ENCODE measurements at places on chromosomes 12 and 14.

DNA sequence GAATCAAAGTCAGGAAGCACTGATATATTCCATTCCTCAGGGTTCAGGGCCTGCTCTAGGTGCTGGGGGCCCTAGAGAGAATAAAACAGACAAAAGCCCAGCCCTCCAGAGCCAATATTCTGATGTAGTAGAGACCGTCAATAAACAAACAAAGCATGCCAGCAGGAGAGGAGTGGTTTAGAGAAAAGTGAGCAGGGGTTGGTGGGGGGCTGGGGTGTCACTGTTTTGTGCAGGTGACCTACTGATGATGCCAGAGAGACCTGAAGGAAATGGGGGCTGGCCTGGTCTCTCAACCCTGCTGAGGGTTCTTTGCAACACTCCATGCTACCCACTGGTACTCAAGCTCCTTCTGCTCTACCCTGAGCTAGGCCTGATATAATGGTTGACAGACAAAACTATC is 26.5 kb downstream of the IL26 start:
- no peak for DNase-seq

DNA sequence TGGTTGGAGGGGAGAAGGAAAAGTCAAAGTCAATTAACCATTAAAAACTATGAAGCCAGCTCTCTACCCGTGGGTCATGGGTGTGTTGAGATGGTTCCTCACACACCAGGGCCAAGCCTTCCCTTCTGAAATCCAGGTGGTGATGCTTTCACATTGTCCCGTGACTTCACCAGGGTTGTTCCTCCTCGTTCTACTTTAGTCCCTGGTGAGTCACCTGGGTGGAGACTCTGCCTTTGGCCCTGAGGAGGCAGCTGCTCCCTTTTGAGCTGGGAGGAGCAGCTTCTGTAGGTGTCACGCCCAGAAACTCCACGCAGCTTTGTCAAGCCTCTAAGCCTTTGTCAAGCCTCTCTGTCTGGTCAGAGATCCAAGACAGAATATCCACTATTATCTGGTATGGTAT is 348.3 kb downstream of the BMP4 start:
- DNase-seq = no peak

- no peak for DNase-seq
Measured at GRCh38 chr14:90805662-90806540, 10.3 kb downstream of the TTC7B start.

- DNase-seq = no peak
Measured at GRCh38 chr12:75964150-75964549, 67.4 kb downstream of the PHLDA1 start.

- DNase-seq = no peak
Measured at GRCh38 chr14:51473808-51474565, 177.7 kb upstream of the FRMD6 start.

GRCh38 chr12:9951026-9951675 is 19.0 kb upstream of the CLEC2A start:
- DNase-seq = peak; percentile 42

- no peak for DNase-seq
Measured at GRCh38 chr14:90500665-90501370, 104.0 kb downstream of the CALM1 start.

- no peak for DNase-seq
Measured at GRCh38 chr12:52800259-52800917, 4.5 kb upstream of the KRT3 start.

- no peak for DNase-seq
Measured at GRCh38 chr14:60509438-60510253, 700 bp downstream of the SIX6 start.

GRCh38 chr12:48334808-48335207 is 15.9 kb downstream of the ZNF641 start:
- DNase-seq = no peak

DNA sequence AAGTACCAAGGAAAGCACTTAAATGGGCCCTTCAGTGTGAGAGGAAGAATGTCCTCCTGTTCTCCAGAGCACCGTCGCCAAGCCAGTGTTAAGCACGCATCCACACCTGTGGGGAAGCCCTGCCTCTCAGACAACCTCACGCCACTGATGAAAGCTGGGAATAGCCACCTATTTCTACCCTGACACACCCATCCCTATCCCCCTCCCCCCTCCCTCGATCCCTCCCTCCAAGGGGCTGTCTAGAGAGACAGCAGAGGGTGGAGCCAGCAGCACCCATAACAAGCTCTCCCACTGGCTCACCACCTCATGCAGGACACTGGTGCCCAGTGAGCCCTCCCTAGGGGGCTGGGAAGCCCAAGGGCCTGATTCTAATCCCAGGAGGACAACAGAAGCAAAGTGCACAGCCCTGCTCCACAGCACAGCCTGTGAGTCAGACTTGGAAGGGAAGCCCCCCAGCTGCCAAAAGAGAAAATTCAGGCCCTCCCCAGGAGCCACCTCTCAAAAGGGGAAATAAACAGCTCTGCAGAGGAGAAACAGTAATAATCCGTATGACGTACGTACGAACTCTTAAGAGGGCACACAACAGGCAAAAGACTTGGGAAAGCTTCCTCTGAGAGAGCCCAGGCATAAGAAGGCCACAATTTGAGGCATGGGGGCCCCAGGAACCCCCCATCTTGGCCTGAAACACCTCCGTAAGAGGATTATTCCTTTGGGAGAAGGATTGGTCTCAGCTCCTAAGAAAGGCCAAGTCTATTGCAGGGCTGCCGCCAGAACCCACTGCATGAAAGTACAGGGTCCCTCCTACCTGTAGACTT is 7.8 kb downstream of the PITPNM2 start:
- DNase-seq = no peak

DNA sequence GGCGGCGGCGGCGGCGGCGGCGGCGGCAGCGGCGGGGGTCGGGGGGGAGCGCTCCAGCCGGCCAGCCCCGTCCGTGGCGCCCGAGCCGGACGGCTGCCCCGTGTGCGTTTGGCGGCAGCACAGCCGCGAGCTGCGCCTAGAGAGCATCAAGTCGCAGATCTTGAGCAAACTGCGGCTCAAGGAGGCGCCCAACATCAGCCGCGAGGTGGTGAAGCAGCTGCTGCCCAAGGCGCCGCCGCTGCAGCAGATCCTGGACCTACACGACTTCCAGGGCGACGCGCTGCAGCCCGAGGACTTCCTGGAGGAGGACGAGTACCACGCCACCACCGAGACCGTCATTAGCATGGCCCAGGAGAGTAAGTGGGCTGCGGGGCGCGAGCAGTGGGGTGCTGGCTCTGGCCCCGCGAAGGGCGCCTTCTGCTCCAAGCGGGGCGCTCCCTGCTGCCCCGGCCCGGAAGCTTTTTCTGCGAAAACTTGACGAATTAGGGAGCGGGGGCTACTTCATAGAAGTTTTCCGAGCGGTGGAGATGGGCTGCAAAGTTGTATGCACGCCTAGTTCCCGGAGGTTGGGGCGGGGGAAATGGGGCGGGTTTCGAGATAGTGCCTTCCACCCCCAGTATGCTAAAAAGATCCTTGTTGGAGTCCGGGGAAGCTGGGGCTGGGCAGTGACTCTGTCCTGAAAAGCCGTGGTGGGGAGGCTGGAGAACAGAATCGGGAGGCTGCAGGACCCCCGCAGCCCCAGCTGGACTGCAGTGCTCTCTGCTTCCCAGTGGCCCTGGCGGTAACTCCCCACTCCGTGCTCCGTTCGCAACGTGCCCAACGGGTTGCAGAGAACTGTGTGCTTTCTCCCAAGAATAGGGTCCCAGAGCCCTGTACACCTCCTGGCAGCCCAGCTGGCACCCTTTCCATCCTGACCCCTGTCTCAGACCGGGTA is 751 bp downstream of the GDF11 start:
- no peak for DNase-seq

- DNase-seq = peak; percentile 19
Measured at GRCh38 chr14:20690848-20691640, 2.5 kb downstream of the ANG start.

DNA sequence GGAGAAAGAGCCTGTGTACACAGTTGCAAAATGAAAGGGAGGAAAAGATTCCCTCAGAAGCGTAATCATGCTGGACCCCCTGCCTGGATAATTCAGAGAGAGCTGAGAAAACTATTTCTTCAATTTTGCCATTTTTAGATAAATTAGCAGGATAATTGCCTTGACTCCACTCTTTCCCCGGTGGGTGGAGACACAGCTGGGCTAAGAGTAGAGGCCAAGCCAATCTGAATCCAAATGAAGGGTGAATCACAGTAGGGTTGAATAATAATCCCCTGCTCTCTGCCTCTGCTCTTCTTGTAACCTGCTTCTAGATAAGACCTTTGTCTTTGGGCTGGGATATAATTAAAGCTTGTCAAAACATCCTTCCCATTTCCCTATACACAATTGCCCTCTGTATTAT is 150.1 kb downstream of the CAPZA3 start:
- DNase-seq = no peak

GRCh38 chr12:53333845-53334244 is 2.3 kb downstream of the SP7 start:
- DNase-seq = no peak

GRCh38 chr12:47410383-47410782 is 295.4 kb downstream of the RPAP3 start:
- no peak for DNase-seq

DNA sequence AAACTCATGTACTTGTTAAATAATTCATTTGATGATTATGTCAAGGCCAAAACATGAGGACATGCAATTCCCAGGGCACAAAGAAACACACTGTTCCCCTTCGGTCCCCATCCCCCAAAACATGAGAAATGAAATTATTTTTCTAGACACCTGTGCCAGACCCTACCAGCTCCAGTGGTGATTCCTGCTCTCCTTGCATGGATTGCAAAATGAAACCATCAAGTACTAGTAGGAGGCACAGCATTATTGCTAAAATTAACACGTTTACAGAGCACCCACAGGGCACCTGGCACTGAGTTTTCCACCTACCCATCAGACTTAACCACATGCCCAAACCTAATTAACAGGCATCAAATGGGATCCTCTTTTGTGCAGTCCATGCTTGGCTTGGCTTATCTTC is 76.6 kb downstream of the ZFC3H1 start:
- DNase-seq = no peak

GRCh38 chr12:124527861-124528561 is 39.4 kb downstream of the NCOR2 start:
- DNase-seq = no peak

- DNase-seq = no peak
Measured at GRCh38 chr12:89151536-89151935, 200.8 kb downstream of the DUSP6 start.

DNA sequence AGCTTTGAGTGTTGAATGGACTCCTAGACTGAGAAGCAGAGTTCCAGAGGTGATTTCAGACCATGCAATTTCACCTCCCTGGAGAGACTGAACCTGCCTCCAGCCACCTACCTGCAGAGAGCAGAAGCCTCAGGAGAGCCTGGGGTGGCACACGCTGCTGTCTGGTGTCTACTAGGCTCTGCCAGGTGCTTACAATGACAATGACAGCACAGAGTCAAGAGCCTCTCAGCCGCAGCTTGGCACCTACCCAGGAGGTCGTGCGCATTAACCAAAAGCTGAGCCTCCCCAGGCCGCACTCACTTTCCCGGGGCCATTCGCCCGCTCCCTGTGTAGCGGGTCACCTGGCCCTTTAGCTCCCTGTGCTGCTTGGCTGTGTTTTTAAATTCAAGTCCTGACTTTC is 63.2 kb downstream of the TESC start:
- no peak for DNase-seq

DNA sequence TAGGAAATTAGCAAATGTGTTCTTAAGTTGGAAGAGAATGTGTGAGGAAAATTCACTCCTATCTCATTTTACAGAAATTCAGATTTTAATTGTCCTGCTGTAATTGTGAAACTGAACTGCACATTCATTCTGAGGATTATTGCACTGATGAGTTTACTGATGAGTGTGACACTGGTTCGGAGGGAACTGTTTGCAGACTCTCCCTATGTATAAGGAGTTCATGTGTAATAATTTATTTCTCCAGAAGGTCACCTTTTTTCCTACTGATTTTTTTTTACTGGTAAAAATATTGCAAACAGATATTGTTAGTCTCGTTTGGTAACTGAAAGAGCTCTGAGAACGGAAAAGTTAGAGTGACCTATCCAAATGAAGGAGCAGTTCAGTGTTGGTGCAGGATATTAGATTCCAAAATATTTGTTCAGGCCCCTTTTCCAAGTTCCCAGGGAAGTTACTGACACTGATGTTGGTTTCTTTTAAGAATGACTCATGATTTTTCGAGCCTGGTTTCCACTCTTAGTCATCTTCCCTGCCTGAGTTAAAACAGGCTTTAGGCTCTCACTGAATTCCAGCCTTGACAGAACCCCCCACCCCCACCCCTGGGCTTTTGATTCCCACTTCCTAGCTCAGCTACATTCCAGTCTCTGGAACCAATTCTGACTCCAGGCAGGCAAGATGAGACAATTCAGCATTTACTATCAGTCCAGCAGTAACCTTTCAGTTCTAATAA is 18.4 kb downstream of the ANO6 start:
- DNase-seq = no peak

GRCh38 chr12:53478865-53479264 is 20.4 kb downstream of the MAP3K12 start:
- no peak for DNase-seq

- no peak for DNase-seq
Measured at GRCh38 chr14:94536836-94537235, 24.4 kb upstream of the SERPINA4 start.

GRCh38 chr12:48017496-48017895 is 13.2 kb upstream of the COL2A1 start:
- DNase-seq = no peak

GRCh38 chr12:4763549-4763948 is 43.3 kb downstream of the GALNT8 start:
- no peak for DNase-seq

DNA sequence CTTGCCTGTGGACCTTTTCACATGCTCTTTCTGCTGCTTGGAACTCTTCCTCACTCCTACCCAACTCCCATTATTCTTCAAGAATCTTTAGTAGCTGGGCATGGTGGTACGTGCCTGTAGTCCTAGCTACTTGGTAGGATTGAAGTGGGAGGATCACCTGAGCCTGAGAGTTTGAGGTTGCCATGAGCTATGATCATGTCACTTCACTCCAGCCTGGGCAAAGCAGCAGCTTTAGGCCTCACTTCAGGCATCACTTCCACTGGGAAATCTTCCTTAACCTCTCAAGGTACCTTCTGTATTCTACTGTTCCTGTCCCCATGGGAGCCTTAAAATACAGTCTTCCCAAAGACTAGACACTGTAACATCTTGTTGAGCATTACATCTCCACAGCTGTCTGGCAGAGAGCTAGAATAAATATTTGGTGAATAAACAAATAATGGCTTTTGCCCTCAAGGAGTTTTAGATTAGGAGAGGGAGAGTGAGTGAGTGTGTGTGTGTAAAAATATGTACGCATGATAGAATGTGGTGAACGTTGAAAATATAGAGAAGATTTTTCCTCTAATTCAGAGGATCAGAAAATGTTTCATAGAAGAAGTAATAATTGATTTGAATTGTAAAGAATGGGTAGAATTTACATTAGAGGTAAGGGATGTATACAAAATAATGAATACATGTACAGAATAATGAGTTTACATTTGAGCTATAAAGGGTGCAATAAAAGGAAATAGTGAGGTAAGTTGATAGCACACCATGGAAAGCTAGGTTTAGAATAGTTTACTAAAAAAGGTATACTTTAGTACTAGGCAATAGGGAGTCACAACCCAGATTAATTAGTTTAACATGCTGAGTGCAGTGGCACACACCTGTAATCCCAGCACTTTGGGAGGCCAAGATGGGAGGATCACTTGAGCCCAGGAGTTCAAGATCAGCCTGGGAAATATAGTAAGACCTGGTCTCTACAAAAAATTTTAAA is 29.2 kb upstream of the BMAL2 start:
- DNase-seq = no peak

Data from T-cell (primary cell).